ENCODE measurements at places on chromosomes 11 and 22.

- no peak for DNase-seq
Measured at GRCh38 chr11:62463121-62463542, 44.3 kb downstream of the SCGB1A1 start.

DNA sequence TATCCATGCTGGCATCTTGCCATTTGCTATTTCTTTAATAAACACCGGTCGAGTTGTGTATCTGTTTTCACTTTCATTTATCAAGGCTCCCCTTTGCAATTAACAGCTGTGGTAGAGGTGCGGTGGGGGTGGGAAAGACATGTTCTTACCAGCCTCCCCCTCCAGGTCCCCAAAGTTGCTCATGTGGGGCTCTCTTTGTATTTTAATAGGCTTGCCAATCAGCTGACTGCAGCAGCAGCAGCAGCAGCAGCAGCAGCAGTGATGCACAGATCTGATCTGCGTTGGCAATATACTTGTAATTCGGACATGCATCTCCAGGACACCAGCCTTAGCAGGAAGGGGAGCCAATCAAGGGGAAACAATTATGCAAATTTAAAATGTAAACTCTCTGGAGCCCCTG, 40.3 kb upstream of the E2F8 start:
- DNase-seq = no peak

GRCh38 chr11:729492-730074, 17.7 kb upstream of the TALDO1 start:
- DNase-seq = no peak

DNA sequence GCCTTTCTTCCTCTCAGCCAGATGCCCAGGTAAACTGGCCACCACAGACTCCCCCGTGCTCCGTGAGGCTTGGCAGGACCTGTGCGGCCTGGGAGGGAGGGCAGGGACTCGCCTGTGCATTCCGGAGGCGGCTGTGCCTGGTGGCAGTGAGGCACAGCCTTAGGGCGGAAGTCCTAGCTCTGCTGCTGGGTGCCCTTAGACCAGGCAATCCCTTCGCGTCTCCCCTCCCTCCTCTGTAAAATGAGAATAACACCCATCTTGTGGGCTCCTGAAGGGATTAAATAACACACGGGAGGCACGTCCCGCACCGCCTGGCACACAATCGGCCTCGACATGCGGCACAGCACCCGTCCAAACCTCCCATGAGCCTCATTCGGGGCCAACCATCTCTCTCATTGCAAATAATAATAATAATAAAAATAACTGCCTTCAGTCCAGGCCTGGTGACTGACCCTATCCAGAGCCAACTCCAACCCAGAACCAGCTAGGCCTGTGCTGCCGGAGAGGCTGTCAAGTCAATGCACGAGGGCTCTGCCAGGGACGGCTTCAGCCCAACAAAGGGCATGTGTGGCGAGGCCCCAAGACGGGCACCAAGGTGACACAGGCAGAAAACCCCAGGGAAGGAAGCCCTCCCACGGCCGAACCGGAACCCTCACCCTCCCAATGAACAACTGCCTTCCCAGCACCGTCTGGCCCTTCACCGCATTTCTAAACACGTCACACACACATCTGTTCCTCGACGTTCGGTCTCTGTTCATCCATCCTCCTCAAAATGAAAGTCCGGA, 8.2 kb downstream of the LTO1 start:
- DNase-seq = no peak

DNA sequence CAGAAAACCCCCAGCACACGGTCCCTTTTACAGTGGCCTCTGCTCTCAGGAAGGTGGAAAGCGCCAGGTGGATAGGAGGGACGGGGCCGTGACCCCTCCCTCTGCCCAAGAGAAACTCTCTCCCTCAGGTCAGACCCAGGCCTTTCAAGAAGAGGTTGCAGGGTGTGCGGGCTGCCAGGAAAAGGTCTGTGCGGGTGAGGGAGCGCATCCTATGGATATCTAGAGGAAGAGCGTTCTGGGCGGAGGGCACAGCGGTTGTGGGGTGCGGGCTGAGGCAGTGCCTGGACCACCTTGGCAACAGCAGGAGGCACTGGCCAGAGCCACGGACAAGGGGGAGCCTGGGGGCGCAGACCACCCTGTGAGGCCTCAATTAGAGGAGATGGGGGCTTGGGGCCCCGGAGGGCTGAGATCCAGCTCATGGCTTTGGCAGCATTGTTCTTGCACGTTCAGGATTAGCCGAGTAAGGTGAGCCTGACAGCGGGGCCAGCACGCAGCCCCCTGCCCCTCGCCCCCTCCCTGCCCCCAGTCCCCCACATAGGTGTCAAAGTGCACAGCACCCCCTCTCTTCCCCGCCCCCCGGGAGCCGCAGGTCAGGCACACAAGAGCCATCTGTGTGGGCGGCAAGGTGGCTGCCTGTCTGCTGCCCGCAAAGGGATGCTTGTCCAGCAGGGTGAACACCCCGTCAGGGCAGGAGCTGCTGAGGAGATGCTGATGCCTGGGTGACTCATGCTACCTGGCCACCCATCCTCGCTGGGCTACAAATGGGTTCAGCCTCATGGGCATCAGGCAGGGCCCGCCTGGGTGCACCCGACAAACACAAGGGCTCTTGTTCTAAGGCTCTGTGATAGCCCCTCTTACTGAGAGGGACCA, 92.8 kb upstream of the KCNQ1OT1 start:
- no peak for DNase-seq

GRCh38 chr11:107669191-107669740, 42.6 kb downstream of the SLN start:
- DNase-seq = no peak

DNA sequence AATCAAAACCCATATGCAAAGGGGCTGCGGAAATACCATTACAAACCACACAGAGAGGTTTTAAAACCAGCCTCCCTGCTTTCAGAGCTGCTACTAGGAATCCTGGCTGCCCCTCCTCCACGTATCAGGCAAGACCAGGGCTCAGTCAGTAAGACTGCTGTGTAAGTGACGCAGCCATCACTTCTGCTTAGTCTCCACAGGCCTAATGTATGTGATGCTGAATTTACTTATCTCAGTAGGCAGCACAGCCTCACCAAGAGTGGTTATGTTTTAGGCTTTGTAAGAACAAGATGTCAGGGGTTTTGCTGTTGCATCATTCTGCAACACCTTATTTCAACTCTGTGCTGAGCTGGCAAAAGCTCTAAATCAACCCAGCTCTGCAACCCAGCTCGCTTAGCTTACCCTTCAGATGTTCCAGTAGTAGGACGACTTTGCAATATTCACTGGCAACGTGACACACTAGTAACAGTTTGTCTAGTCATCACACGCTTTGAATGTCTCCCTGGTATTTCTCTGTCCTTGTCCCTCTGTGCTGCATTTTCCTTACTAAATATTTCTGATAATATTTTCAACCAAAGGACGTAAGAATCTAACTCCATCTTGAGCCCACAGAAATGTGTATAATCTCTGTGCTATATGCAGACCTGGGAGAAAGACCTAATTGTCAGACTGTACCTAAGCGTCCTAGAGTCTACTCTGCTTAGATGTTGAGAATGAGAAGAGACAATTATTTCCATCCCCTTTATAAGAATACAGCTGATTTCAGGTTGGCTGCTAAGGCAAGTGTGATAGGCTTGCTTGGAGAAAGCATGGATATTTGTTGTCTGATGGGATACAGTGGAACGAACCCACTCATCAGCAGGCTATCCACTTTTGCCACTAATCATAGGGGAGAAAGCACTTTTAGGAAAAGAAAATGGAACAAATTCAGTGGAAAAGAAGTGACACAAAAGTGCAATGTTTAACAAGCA, 72.2 kb downstream of the LARGE2 start:
- DNase-seq = no peak

GRCh38 chr11:121889186-121889585, 226.8 kb downstream of the BLID start:
- no peak for DNase-seq

GRCh38 chr22:47460861-47461260, 698.4 kb downstream of the TBC1D22A start:
- DNase-seq = no peak

DNA sequence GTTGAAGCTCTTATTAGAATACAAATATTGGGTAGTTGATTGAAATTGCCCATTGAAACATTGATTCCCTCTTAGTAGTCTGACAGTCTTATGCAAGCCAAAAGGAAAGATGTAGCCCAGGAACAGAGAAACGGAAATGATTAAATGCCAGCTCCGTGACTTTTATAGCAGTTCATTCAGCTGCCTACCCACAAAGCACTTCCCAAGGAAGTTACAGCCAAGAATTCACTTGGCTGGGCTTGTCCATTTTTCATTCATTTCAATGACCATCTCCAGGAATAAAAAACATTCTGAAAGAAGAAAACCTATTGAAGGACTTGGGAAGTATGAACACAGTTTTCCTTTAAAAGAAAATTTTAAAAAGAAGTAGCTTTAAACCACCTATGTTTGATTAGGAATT, 62.0 kb downstream of the NCAM1 start:
- DNase-seq = no peak

- DNase-seq = no peak
Measured at GRCh38 chr11:124656774-124657630, 16.5 kb downstream of the SIAE start.

- DNase-seq = no peak
Measured at GRCh38 chr11:81222491-81222890, 1511.2 kb downstream of the FAM181B start.

- DNase-seq = no peak
Measured at GRCh38 chr22:17638182-17638431, 450 bp upstream of the BCL2L13 start.

- DNase-seq = no peak
Measured at GRCh38 chr11:14894657-14895598, 2.9 kb upstream of the CYP2R1 start.

- DNase-seq = no peak
Measured at GRCh38 chr11:32472226-32472625, 36.9 kb upstream of the WT1 start.

GRCh38 chr11:69475866-69476471, 5.5 kb upstream of the LINC01488 start:
- no peak for DNase-seq

DNA sequence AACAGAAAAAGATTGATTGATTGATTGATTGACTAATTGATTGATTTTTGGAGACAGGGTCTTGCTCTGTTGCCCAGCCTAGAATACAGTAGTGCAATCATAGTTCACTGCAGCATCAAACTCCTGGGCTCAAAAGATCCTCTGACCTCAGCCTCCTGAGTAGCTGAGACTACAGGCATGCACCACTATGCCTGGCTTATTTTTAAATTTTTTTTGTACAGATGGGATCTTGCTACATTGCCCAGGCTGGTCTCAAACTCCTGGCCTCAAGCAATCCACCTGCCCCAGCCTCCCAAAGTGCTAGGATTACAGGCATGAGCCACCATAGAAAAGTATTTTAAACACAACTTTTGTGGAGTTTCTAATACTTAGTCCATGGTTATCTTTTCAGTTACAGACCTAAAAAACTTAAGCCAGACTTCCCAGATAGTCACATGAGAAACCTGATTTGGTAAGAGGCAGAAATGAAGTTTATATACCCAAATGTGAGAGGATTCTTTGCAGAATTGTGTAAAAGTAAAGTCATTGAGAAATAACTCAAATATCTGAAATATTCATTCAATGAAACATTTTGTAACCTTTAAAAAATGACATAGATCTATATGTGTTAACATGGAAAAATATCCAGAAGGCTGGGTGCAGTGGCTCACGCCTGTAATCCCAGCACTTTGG, 186.5 kb downstream of the SWAP70 start:
- DNase-seq = no peak

- no peak for DNase-seq
Measured at GRCh38 chr11:72750556-72751115, 1.6 kb downstream of the ARAP1 start.

GRCh38 chr11:120260616-120261015, 20.7 kb downstream of the POU2F3 start:
- no peak for DNase-seq

GRCh38 chr22:48450188-48450825, 1377.4 kb downstream of the BRD1 start:
- DNase-seq = no peak

DNA sequence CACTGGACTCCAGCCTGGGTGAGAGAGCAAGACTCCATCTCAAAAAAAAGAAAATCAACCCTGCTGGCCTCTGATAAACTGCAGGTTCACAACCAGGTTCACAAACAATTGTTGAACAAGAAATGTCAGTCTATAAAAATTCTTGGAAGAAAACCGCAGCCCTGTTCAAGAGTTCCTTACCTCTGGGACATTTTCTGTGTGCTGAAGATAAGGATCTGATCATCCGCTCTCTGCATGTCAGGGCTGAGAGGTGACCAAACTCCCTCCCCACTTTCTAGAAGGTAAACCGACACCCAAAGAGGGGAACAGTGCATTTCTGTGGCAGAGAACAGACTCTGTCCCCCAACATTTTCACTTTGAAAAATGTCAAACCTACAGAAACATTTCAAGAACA, 4.2 kb upstream of the UPK3A start:
- no peak for DNase-seq

DNA sequence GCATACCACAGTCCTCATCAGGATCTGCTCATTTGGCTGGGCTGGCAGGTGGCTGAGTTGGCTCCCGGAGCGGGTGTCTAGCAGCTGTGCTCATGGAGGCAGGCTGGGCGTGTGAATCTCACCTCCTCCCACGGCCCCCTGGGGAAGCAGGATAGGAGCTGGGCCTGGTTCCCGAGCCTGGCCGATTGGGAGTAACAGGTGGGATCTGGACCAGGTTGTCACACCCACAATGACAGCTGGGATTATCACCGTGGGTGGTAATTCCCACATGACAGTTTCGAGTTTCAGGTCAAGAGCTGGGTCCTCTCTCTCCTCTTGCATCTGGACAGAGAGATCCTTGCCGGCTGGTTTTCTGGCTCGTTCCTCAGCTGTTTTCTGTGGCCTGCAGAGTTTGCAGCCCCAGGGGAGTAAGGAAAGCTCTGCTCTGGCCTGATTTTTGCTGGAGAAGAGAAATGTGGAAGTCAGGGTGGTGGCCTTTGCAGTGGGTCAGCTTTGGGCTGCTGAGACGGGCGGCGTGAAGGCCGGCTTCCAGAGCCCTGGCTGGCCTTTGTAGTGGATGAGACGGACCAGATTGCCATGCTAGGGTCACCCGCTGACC, 57.0 kb downstream of the BCR start:
- DNase-seq = no peak

- DNase-seq = no peak
Measured at GRCh38 chr11:121763526-121763925, 310.8 kb upstream of the SORL1-AS1 start.

DNA sequence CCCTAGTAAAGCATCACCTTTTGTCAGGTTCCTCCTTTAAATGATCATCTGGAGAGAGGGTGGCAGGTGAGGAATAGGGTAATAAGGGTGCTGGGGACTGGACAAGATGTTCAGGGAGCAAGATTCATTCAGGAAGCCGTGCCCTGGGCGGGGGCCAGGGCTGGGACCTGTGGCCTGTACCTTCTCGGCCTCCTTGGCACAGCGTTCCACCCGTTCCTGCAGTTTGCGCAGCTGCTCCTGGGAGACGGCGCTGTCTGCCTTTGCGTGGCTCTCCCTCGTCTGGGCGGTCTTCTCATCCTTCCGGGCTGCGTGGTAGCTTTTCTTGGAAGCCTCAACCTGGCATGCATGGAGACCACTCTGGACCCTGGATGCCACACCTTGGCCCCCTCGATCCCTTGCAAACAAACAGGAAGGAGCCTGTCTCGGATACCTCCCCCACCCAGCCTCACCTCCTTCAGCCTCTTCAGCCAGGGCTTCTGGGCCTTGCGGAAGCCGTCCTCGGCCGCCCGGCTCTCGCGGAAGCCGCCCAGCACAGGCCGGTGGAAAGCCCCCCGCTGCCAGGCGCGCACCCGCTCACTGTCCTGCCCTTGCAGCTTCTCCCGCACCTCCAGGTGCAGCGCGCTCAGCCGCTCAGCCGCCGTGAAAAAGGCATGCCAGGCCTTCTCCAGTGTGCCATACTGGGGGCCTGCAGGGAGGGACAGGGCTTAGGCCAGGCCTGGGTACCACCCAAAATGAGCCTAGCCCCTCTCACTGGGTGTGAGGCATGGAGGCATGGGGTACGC, 3.5 kb upstream of the ARFGAP2 start:
- no peak for DNase-seq

All from hematopoietic multipotent progenitor cell (in vitro differentiated cells).